Hematopoietic multipotent progenitor cell treated with erythropoietin and hydrocortisone succinate and interleukin-3 and kit ligand, for 17 days (in vitro differentiated cells): ENCODE measurements at places on chromosomes 5 and 9.

- no peak for DNase-seq
Observed at GRCh38 chr5:6861036-6861435, 147.8 kb downstream of the TENT4A start.

- DNase-seq = no peak
Observed at GRCh38 chr5:137395011-137395755, 103.9 kb downstream of the SPOCK1 start.

GRCh38 chr5:55816342-55816741, 34.8 kb upstream of the IL31RA start:
- no peak for DNase-seq

DNA sequence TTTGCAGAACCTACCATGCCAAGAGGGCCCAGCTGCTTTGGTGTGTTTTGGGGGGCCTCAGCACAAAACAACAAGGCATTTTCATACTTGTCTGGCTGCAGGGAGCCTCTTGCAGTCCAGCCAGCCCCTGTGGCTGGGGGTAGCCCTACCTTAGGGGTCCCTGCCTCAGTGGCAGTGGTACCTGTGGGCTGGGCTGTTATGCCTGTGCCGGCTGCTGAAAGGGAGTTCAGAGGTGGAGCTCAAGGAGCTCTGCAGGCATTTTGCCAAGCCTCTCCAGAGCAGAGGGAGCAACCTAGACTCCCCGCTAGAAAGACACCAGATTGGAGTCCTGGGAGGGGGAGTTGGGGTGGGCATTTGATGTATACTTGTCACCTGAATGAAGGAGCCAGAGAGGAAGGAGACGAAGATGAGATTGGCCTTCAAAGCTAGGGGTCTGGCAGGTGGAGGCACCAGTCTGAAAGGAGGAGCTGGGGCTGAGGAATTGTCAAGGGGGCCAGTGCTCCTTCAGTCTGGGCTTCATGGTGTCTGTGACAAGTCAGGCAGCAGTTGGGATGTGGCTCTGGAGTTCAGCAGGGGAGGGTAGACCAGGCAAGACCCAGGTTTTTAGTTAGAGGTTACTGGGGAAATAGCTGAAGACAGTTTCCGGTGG, 1.5 kb downstream of the SHROOM1 start:
- no peak for DNase-seq

DNA sequence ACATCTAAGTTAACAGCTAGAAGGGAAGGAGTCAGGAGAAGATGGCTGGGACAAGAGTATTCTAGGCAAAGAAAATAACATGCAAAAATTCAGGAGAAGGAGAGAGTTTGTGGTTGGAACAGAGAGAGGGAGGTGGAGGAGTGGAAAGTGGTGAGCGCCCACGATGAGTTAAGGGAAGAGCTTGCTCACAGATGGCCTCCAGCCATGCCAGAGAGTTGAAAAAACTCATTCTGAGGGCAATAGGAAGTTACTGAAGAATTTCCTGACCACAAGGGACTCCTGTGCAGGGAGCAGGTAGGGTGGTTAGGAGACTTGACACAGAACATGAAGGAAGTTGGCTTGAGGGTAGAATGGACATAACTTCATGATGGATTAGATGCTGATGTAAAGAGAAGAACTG, 159.7 kb downstream of the DOCK2 start:
- DNase-seq = no peak

GRCh38 chr5:117143406-117143805, 568.8 kb upstream of the SEMA6A start:
- DNase-seq = no peak

DNA sequence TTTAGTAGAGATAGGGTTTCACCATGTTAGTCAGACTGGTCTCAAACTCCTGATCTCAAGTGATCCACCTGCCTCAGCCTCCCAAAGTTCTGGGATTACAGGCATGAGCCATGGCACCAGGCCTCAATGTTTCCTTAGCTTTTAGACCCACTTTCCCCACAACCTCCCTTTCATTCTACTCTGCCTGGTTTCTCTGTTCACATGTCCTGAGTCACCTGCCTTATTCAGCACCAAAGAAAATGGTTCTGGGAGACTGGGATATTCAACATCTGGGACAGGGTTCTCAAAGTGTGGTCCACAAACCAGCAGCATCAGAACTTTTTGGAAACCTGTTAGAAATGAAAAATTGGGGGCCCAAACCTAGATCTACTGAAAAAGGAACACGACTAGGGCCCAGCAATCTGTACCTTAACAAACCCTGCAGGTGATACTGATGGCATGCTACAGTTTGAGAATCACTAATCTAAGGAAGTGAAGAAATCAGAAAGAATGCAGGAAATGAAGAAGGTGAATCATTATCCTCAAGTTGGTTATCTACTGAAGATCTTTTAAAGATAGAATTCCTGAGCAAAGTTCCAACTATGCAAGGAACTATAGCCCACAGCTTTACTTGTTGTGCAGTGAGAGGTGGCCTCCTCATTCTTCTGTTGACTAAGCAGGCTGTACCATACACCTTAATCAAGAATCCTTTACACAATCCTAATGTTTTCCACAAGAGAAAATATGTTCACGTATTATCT, 51.8 kb upstream of the CTNNAL1 start:
- DNase-seq = no peak

GRCh38 chr5:4345850-4346249, 750.2 kb downstream of the IRX1 start:
- no peak for DNase-seq

DNA sequence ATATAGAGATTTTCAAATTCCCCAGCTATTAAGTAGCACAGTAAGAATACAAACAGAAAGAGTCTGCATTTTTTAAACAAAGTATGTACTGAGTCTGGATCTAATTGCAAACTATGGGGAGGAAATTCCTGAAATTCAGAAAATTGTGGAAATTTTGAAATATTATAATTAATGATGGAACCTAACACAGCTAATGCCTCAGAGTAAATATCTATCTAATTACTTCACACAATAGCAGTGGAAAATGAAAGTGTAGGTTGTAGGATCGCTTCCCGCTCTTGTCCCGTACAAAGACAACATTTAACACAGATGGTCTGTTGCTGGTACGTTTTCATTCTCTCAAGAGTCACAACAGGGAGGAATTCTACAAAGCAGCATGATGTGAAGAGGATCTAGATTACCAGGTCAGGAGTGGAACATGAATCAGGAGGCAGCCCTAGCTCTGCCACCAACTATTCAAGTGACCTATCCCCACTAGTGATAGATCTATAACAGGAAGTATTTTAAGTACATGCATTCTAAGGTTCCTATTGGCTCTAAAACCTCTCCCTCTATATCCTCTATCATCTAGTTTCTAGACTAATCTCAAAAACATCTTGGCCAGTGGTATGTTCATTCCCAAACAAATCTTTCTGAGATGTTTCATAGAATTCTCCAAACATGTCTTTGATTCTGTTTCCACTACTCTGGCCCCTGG, 58.9 kb upstream of the GRAMD2B start:
- no peak for DNase-seq

GRCh38 chr5:41883243-41883642, 13.0 kb upstream of the OXCT1 start:
- no peak for DNase-seq

DNA sequence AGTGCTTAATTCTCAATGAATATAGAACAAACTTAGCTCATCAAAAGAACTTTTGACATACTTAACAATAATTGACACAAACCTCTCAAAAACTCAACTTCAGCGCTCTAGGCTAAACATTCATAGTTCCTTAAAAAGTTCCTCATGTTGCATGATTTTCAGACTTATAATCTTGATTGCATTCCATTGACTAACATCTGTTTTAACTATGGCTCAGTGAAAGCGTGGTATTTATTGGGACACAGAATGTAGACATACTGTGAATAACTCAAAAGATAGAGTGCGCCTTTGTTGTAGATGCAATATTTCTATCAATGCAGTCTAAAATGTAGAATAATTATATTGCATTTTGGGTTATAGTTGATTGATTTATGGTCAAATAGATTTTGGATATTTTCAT, 227.1 kb upstream of the HAPLN1 start:
- no peak for DNase-seq

DNA sequence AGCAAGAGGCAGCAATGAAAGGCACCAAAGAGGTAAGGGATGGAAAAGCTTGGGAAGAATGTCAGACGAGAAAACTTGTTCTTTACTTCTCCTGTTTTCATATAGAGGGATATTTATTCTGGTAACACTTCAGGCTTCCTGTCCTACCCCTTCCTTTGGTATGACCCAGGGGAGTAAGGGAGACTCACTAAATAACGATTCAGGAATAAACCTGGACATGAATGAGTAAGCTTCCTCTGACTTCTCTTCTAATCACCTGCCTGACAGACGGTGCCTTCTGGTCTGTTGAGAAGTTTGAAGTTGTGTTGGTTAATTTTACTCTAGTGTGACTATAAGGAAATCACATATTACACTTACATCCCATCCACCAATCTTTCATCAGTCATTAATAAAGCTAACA, 461.2 kb downstream of the CDH12 start:
- no peak for DNase-seq

GRCh38 chr5:179054036-179054785, 6.0 kb upstream of the ZNF354C start:
- DNase-seq = no peak
